Panc1 (cell line): ENCODE measurements at places on chromosomes 12 and 14. TPM values are rescaled to one million over a fixed set of nuclear protein-coding genes. Genes with fewer than 3 reads are reported as not detected.

GRCh38 chr14:101845896-101846295, 84.4 kb downstream of the PPP2R5C start:
- no peak for DNase-seq
- no peak overlapping the region for H3K4me3 ChIP-seq
- no peaks in the 10 kb centered on the region for H3K36me3 ChIP-seq
- no peaks in the 10 kb centered on the region for H3K27me3 ChIP-seq
- no peak overlapping the region for H3K27ac ChIP-seq

The PAX9 gene
- total RNA-seq: 0.82 TPM

- H3K36me3 ChIP-seq: no peaks in the 10 kb centered on the region
- no peak overlapping the region for H3K27ac ChIP-seq
- no peaks in the 10 kb centered on the region for H3K4me1 ChIP-seq
- DNase-seq: no peak
- no peaks in the 10 kb centered on the region for H3K27me3 ChIP-seq
Measured at GRCh38 chr14:68770553-68771286, 22.1 kb downstream of the ZFP36L1 start.

- H3K4me3 ChIP-seq: no peak overlapping the region
- no peaks in the 10 kb centered on the region for H3K4me1 ChIP-seq
- H3K27me3 ChIP-seq: no peaks in the 10 kb centered on the region; the same call in 1 of the 2 replicates
Measured at GRCh38 chr12:95955549-95956159, 12.5 kb downstream of the AMDHD1 start.

GRCh38 chr14:50030036-50030435, 86.3 kb downstream of the VCPKMT start:
- H3K4me3 ChIP-seq: no peak overlapping the region
- no peaks in the 10 kb centered on the region for H3K36me3 ChIP-seq
- no peaks in the 10 kb centered on the region for H3K4me1 ChIP-seq
- no peaks in the 10 kb centered on the region for H3K27me3 ChIP-seq
- H3K27ac ChIP-seq: no peak overlapping the region

GRCh38 chr14:102209224-102209966, 69.7 kb downstream of the WDR20 start:
- H3K27ac ChIP-seq: no peak overlapping the region
- peaks cover 2% of the 10 kb centered on the region; the same call in 1 of the 2 replicates for H3K36me3 ChIP-seq
- no peak overlapping the region for H3K4me3 ChIP-seq
- no peaks in the 10 kb centered on the region for H3K4me1 ChIP-seq
- H3K27me3 ChIP-seq: no peaks in the 10 kb centered on the region
- no peak for DNase-seq

The ARID2 gene
- 39.5 TPM for total RNA-seq

DNA sequence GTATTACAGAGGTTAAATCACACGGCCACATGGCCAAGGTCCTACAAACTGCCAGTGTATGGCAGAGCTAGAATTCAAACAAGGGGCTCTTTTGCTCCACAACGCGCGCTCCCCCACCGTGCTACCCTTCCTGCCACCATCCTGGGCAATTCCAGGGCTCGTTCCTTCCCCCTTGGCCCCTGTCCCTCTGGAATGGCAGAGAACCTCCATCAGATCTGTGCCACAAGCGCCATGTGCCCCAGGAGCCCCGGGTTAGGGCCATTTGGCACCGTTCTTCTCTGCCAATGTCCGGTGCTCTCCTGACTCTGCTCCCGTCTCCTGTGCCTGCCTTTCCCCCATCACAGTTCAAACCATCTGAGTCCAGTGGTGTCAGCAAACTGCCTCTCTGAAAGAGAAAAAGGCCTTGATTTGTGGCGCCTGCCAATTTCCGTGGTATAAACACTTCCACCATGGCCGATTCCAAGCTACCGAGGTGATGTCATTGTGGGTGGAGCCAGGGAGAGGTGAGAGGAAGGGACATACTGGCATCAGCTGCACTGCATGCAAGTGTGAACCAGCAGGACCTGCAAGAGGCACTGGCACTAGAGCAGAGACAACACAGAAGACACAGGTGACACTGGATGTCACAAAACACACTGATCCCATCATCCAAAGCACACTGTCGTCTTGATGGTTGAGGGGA, 163.1 kb downstream of the CALM1 start:
- no peaks in the 10 kb centered on the region for H3K27me3 ChIP-seq
- no peak for DNase-seq
- H3K27ac ChIP-seq: no peak overlapping the region
- no peaks in the 10 kb centered on the region for H3K36me3 ChIP-seq

DNA sequence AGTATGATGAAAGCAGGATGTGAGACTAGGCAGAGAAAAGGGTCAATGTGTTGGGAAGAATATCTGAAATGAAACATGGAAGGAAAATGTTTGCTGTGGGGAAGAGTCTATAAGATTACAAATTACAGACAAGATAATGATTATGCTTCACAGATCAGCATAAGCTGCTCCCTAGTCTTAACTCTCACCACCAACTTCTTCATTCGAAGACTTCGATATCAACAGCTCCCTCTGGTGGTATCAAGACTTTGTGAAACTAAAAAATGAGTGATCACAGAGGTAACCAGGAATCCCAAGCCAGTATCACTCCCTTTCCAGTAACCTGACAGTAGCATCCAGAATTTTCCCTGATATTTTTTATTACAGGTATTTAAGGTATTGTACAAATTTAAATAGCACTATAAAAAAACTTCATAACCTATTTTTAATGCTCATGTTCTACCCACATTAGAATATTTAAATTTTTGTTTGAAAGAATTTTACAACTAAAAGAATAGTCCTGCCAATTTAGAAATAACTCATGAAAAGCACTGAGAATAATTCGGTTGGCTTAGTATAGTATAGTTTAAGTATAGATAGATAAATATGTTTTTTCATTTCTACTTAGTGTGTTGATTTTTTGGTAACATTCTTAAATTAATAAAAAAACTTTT, 84.4 kb downstream of the C2CD5 start:
- no peaks in the 10 kb centered on the region for H3K4me1 ChIP-seq
- H3K27me3 ChIP-seq: no peaks in the 10 kb centered on the region
- no peaks in the 10 kb centered on the region for H3K36me3 ChIP-seq
- H3K27ac ChIP-seq: no peak overlapping the region
- H3K4me3 ChIP-seq: no peak overlapping the region

DNA sequence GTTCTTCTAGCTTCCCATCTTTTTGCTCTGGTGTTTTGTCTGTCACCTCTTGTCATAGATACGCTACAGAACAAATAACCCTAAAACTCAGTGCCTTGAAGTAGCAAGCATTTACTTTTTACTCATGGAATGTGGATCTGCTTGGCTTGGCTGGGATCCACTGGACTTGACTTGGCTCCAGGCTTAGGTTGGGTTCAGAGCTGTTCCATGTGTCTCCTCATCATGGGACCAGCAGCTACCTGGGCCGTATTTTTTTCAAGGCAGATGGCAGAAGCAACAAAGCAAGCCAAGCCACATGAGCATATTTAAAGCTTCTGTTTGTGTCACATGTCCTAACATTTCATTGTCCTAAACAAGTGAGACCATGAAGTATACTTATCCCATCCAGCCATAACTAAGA, 48.7 kb upstream of the ATF1 start:
- H3K27ac ChIP-seq: no peak overlapping the region
- H3K4me3 ChIP-seq: no peak overlapping the region
- peaks cover 7% of the 10 kb centered on the region for H3K36me3 ChIP-seq
- no peaks in the 10 kb centered on the region for H3K4me1 ChIP-seq
